ENCODE measurements at places on chromosomes 7 and 10.

GRCh38 chr10:7932301-7933036, 114.2 kb downstream of the TAF3 start:
- DNase-seq: no peak

DNA sequence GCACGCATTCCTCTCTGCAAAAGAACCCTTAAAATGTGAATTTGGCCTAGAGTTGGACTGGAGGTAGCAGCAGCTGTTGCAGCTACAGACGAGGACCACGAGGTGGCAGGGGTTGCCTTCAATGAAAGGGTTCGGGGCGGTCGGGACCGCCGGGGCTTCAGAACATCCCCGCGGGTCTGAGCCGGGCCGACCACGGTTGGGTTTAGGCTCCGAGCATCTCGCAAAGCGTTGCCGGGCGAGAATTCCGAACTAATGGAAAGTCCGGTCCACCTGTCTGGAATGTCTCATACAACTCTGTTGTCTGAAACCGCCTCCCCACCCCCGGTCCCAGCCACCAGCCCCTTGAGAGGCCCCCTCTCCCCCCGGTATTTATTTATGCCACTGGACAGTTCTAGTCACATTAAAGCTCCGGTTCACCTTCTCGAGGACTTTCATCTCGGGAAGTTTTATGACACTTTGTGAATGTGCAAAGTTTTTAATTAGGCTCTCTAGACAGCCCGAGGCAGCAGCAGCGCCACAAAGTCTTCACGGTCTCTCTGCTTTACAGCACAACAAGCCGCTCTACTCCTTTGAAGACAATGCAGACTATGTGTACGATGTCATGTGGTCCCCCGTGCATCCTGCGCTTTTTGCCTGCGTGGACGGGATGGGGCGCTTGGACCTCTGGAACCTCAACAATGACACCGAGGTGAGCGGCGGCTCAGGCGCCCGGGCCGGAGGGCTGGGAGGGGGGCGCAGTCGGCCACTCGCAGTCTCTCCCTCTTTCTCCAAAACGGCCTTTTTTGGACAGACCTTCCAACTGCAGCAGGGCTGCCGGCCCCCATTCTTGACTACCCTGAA, 246.2 kb downstream of the SLC25A13 start:
- DNase-seq: peak; percentile 36

DNA sequence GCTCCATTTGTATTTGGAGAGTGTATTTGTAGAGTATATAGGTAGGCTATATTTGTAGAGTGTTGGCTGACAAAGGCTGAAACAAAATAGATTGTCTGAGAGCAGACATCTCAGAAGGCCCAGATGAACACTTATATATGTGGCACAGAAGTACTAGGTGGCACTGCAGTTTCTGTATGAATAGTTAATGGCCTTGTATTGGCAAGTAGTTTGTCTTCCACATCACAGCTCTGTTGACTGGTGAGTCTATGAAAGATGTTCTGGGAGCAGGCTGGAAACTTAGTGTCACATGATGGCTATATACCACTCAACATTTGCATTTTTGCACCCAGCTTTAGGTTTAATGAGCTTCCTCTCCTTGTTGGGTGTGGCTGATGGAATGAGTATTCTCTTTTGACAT, 51.9 kb downstream of the CCNY start:
- no peak for DNase-seq

- DNase-seq: peak; percentile 19
Observed at GRCh38 chr7:23106057-23106822, 655 bp downstream of the KLHL7 start.

DNA sequence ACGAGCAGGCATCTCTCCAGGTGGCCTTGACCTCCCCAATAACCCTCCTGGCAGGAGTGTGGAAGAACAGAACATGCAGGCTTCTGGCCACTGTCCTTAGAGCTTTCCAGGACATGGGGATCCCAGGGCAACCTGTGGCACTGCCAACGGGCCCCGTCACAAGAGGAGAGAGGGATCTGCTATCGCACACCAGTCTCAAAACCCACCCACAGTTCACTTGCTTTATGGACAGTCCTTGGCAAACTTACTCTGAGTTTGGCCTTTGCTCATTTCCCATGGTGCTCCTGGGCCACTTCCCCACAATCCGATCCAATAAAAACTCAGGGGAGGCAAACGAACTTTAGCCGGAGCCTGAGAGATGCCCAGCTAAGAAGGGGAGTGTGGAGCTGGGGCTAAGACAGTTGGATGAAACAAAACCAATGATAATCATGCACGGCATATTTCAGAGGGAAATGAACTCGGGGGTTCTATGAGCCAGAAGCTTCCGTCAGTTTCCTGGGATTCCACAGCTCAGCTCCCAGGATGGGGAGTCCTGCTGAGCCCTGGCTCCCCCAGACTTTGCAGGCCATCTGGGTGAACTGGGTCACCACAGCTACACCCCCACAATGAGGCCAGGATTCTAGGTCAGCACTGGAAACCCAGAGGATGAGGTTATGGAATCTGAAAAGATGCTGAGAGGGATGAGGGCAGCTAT, 158.4 kb downstream of the NEURL1 start:
- no peak for DNase-seq

DNA sequence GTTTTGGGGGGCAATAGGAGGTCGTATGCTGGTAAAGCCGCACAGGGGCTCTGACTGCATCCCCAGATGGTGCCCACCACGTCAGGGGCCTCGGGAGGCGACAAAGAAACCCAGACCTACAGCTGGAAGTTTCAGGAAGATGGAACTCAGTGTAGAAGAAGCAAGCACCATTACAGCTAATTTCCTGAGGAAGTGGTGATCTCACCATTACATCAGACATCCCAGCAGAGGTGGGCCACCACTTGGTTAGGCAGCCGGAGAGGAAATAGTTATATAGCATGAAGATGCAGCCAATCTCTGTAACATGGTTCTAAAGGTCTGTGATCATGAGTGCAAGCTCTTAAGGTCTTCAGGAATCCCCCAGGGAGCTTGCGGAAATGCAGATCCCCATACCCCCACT, 127.3 kb upstream of the PCBD1 start:
- no peak for DNase-seq

GRCh38 chr7:44145479-44145968, 4.4 kb upstream of the MYL7 start:
- no peak for DNase-seq

DNA sequence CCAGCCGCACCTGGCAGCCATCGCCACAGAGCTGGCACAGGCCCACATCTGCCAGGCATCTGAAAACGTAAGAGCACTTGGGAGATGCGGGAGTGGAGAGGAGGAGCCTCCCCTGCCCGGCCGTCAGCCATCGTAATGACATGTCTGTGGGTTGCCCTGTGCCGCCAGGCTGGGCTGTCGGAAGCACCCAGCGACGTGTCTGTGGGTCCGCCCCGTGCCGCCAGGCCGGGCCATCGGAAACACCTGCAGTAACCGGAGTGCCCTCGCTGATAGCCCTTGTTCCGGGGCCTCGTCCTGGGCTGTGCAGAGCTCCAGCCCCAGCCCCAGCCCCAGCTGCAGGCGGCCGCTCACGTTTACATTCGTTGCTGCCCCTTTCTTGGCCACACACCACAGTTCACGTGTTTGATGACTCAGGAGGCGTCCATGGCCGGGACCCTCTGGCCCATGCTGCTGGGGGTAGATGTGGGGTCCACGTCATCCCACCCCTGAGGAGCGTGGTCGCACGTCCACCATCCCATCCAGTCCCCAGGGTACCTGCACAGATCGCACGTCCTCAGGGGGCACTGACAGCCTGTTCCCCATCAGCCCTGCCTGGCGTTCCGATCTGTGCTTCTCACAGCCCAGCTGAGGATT, 30.0 kb upstream of the PRKAR1B start:
- DNase-seq: no peak

DNA sequence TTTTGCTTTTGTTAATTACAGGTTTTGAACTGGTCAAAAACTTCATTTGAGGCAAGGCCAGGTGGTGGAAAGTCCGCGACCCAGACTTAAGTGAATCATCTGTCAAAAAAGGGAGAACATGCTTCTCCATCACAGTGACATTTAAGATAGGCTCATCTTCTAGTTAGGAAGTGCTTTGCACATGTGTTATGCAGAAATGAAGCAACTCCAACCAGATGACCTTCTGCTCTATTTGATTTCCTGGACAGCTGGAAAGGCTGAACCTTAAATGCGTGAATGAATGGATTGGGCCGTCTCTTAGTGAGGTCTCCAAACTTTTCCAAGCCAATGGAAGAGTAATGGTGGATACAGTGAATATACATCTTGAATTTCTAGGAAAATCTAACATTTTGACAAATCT, 101.6 kb upstream of the FAM13C start:
- DNase-seq: no peak

DNA sequence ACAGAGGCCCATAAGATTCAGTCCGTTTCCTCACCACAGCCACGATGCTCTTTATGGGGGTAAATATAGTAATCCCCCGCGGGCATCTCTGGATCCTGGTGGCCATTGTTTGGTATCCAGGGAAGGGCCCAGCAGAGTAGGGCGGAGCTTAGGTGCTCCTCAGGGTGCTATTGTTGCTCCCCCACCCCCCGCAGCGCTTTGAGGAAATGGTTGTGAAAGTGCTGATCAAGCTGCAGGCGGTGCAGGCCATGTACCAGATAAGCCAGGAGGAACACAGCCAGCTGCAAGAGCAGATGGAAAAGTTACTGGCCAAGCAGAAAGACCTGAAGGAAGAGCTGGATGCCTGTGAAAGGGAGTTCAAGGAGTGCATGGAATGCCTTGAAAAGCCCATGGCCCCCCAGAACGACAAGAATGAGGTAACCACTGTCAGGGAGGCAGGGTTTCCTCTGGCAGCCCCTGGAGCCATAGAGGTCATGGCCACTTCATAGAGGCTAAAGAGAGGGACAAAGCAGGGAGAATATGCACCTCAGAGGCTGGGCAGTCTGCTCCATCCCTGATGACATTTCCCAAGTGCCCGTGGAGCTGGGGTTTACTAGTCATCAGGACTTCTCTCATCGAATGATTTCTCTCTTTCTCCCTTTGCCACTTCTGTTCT, 17.6 kb upstream of the FLNC start:
- DNase-seq: peak; percentile 64

GRCh38 chr7:88772776-88773175, 13.3 kb downstream of the ZNF804B start:
- no peak for DNase-seq

DNA sequence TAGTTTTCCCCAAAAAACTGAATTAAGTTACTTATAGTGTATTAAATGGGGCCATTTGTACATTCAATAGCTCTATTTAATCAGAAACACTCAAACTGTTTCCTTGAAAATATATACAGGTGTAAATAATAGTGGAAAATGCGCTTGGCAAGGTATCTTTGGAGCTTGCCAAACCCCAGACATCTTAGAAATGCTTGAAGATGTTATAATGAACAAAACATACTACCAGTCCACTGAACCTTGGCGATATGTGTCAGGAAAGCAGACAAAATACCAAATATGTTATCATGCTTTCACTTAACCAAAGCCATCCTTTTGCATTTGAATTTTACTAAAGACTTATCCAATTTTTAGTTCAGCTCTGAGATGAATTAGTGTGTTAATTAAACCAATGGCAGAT, 352.7 kb upstream of the SEMA3A start:
- no peak for DNase-seq

DNA sequence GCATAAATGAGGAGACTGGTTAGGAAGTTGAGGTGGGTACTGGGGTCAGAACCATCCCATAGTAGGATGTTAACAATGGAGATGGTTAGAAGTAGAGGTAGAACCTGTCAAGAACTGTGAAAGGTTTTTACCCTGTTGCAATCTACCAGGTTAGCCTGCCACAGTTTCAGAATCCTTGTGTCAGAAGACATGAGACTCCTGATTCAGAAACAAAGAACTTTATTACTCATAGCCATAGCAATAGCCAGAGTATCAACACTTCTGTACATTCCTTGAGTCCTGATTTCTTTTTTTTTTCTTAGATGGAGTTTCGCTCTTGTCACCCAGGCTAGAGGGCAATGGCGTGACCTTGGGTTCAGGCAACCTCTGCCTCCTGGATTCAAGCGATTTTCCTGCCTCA, 200.9 kb downstream of the GRM3 start:
- DNase-seq: no peak

GRCh38 chr7:82289152-82289535, 154.4 kb downstream of the CACNA2D1 start:
- no peak for DNase-seq

GRCh38 chr7:26853788-26854393, 10.5 kb downstream of the SKAP2 start:
- no peak for DNase-seq

All from NCI-H2107 (cell line).